ENCODE measurements at places on chromosomes 4 and X.

DNA sequence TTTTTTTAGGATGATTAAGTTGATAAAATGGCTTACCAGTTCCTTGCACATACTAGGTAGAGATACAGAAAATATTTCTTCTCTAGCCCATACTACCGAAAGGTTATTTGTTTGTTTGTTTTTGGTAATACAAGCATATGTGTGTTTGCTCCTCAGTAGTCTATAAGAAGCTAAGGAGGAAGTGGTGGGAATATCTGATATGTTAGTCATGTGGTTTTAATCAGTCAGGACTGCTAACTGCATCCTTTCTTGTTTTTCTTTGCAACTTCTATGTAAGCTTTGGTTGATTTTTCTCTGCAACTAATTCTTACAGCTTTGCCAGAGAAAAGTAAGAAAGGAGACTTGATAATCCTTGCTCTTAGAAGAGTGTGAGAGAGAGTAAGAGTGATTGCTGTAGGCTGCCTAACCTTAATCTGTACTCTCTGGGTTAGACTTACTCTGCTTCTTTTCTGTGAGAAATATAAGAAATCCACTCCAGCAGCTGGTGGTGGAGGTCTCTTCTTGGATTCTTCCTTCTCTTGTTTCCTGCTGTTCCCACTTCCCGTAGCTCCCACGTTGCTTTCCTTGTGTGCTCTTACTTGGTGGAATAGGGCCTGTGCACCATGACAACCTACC lies 28.3 kb downstream of the SEPTIN11 start:
- H3K27me3 ChIP-seq, result no peaks in the 10 kb centered on the region
- no peaks in the 10 kb centered on the region for H3K36me3 ChIP-seq
- no peak overlapping the region for H3K4me3 ChIP-seq
- no peaks in the 10 kb centered on the region for H3K4me1 ChIP-seq
- DNase-seq, result no peak

- no peak overlapping the region for H3K27ac ChIP-seq
- no peak for DNase-seq
- no peaks in the 10 kb centered on the region for H3K4me1 ChIP-seq
- H3K36me3 ChIP-seq, result no peaks in the 10 kb centered on the region
- no peak overlapping the region for H3K4me3 ChIP-seq
- no peaks in the 10 kb centered on the region for H3K27me3 ChIP-seq
Observed at GRCh38 chr4:42122237-42122636, 30.2 kb downstream of the BEND4 start.

- no peak for DNase-seq
- H3K4me3 ChIP-seq, result no peak overlapping the region
- no peaks in the 10 kb centered on the region for H3K4me1 ChIP-seq
- H3K27ac ChIP-seq, result no peak overlapping the region
- H3K36me3 ChIP-seq, result no peaks in the 10 kb centered on the region
Observed at GRCh38 chrX:31449965-31450364, 378.1 kb upstream of the FTHL17 start.

DNA sequence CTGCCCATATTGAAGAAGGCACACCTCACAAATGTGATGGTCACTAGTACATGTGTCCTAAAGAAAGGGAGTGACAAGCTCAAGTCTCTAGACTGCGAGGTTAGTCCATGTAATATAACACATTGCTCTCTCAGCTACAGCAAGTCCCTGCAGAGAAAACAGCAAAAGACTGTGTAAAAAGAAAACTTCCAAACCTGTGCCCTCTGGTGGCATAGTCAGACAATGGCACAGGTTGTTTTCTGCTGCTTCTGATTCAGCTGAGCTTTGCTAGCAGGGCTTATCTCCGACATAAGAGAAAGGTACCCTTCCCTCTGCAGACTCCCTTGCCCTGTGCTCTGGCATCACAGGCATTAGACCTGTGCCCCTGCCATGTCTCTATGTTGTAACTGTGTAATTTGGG lies 1.4 kb upstream of the SERPINA7 start:
- no peak for DNase-seq
- H3K27ac ChIP-seq, result no peak overlapping the region
- no peaks in the 10 kb centered on the region for H3K36me3 ChIP-seq
- no peak overlapping the region for H3K4me3 ChIP-seq
- H3K4me1 ChIP-seq, result no peaks in the 10 kb centered on the region

GRCh38 chrX:123976706-123977316 lies 15.3 kb downstream of the STAG2 start:
- H3K4me1 ChIP-seq, result no peaks in the 10 kb centered on the region
- DNase-seq, result no peak
- no peak overlapping the region for H3K4me3 ChIP-seq
- no peaks in the 10 kb centered on the region for H3K27me3 ChIP-seq
- H3K36me3 ChIP-seq, result no peaks in the 10 kb centered on the region

DNA sequence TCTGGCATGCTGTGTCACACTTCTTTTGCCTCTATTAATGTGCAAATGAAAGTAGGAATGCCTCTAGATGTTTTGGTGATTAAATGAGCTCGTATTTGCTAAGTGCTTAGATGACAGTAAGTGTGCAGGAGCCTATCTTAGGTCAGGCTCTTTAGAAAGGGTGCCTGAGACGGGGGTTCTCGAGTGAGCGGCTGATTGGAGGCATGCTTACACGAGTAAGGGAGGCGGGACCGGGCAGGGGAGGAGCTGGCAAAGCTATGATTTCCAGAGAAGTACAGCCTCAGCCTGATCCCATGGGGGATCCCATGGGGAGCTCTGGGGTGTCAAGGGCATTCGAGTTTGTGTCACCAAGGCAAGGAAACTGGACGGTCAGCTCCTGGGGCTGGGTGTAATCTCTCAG lies 44.8 kb downstream of the CLDN34 start:
- no peak overlapping the region for H3K4me3 ChIP-seq
- no peak for DNase-seq
- no peak overlapping the region for H3K27ac ChIP-seq
- H3K27me3 ChIP-seq, result peaks cover 12% of the 10 kb centered on the region
- no peaks in the 10 kb centered on the region for H3K4me1 ChIP-seq
- H3K36me3 ChIP-seq, result no peaks in the 10 kb centered on the region

DNA sequence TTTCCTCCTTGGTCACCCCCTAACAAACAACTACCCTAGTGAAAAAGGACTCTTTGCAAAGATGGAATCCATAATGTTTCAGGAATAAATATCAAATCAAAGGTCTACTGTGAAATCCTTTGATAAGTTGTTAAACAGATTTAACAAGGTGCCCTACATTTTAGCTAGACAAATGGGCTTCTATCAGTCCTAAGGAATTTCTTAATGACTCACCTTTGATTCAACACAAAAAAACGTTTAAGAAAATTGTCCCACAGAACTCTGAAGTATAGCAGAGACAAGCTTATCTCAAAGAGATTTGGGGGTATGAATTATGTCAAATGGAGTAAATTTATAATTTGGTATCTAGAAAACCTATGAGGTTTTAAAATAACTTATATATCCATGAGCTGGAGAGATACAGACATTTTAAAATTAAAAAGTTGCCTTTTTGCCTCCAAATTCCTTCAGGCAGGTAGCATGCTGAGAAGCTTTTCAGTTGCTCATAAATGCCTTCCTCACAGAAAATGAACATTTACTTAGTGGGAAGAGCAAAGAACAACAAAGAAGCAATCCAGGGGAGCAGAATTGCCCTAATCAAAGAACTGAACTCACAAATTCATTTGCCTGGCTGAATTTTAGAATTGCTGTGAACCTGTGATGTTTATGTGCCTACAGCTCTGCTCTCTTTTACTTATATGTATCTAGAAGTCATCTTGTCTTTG lies 649.3 kb downstream of the STPG2 start:
- DNase-seq, result no peak
- no peaks in the 10 kb centered on the region for H3K27me3 ChIP-seq
- no peaks in the 10 kb centered on the region for H3K4me1 ChIP-seq
- no peak overlapping the region for H3K4me3 ChIP-seq
- no peak overlapping the region for H3K27ac ChIP-seq
- no peaks in the 10 kb centered on the region for H3K36me3 ChIP-seq

- no peak overlapping the region for H3K27ac ChIP-seq
- H3K27me3 ChIP-seq, result no peaks in the 10 kb centered on the region
- no peak for DNase-seq
- H3K4me1 ChIP-seq, result no peaks in the 10 kb centered on the region
Observed at GRCh38 chr4:116573540-116573939, 511.8 kb downstream of the TRAM1L1 start.

GRCh38 chrX:373641-374471 lies 12.9 kb downstream of the PPP2R3B start:
- DNase-seq, result no peak
- H3K27me3 ChIP-seq, result peaks cover 35% of the 10 kb centered on the region
- H3K4me1 ChIP-seq, result no peaks in the 10 kb centered on the region
- H3K27ac ChIP-seq, result no peak overlapping the region

DNA sequence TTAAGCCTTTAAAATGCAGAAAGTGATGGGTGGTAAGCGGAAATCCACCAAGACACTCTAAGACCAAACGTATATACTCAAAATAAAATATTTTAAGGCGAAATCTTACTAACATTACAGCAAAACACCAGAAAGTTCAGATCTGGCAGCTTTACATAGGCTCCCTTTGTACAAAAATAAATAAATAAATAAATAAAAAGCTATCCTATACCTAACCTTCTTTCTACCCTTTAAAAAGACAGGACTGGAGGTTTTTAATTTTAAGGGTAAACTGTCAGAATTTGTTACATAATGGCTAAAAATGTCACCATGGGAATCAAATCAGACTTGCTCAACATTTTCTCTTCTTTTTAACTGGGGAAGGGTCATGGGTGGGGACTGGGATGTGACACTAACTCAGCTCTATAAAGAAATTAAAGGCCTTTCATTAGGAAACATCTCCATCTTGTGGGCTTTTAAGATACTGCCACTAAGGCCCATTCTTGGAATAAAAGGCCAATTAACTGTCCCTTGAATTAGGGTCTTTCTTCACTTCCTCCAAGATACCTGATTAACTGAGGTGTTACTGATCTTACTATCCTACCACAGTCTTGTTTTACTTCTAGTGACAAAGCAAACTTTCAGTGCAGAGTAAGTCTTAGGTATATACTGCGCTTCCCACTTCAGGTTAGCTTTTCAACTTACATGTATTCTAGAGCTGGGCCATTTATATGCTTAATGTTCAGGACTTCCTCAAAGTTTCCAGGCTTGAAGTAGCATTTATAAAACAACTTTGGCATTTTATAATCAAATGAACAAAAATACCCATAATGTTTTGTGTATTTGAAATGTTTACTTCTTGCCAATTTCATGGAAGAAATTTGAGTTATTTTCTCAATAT lies 13.3 kb downstream of the HNRNPD start:
- no peaks in the 10 kb centered on the region for H3K27me3 ChIP-seq
- no peaks in the 10 kb centered on the region for H3K36me3 ChIP-seq
- H3K4me3 ChIP-seq, result no peak overlapping the region
- H3K27ac ChIP-seq, result no peak overlapping the region
- no peak for DNase-seq

GRCh38 chrX:9368262-9368661 lies 96.6 kb upstream of the TBL1X start:
- H3K4me3 ChIP-seq, result no peak overlapping the region
- H3K36me3 ChIP-seq, result no peaks in the 10 kb centered on the region
- no peak for DNase-seq
- no peak overlapping the region for H3K27ac ChIP-seq

GRCh38 chr4:123802082-123802645 lies 405.6 kb downstream of the SPRY1 start:
- no peaks in the 10 kb centered on the region for H3K4me1 ChIP-seq
- no peak overlapping the region for H3K27ac ChIP-seq
- no peak for DNase-seq
- no peaks in the 10 kb centered on the region for H3K27me3 ChIP-seq

GRCh38 chr4:77190053-77190452 lies 33.0 kb downstream of the CCNG2 start:
- no peaks in the 10 kb centered on the region for H3K36me3 ChIP-seq
- H3K27ac ChIP-seq, result no peak overlapping the region
- no peaks in the 10 kb centered on the region for H3K4me1 ChIP-seq
- peak; percentile 20 for DNase-seq
- H3K4me3 ChIP-seq, result no peak overlapping the region
- H3K27me3 ChIP-seq, result no peaks in the 10 kb centered on the region

- H3K27me3 ChIP-seq, result no peaks in the 10 kb centered on the region
- no peak overlapping the region for H3K4me3 ChIP-seq
- no peak overlapping the region for H3K27ac ChIP-seq
- H3K4me1 ChIP-seq, result no peaks in the 10 kb centered on the region
- no peak for DNase-seq
Observed at GRCh38 chrX:8848911-8849310, 47.7 kb upstream of the FAM9A start.

DNA sequence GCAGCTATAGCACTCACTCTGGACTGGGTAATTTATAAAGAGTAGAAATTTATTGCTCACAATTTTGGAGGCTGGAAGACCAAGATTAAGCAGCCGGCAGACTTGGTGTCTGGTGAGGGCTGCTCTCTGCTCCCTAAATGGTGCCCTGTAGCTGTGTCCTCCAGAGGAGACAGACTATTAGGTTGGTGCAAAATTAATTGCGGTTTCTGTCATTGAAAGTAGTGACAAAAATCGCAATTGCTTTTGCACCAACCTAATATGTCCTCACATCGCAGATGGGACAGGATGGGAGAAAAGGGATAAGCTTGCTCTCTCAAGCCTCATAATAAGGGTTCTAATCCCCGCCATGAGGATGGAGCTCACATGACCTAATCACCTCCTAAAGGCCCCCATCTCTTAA lies 258.1 kb upstream of the VCX3A start:
- DNase-seq, result no peak
- no peaks in the 10 kb centered on the region for H3K27me3 ChIP-seq
- H3K4me3 ChIP-seq, result no peak overlapping the region
- H3K36me3 ChIP-seq, result no peaks in the 10 kb centered on the region
- H3K4me1 ChIP-seq, result no peaks in the 10 kb centered on the region
